ENCODE measurements at places on chromosomes 2 and 18.
A peak's percentile ranks its signal among the peaks of the same experiment; 100 is the strongest.

GRCh38 chr2:188601391-188601790, 309.7 kb downstream of the GULP1 start:
- DNase-seq, result no peak

- no peak for DNase-seq
Observed at GRCh38 chr2:28976584-28976983, 4.5 kb upstream of the TOGARAM2 start.

DNA sequence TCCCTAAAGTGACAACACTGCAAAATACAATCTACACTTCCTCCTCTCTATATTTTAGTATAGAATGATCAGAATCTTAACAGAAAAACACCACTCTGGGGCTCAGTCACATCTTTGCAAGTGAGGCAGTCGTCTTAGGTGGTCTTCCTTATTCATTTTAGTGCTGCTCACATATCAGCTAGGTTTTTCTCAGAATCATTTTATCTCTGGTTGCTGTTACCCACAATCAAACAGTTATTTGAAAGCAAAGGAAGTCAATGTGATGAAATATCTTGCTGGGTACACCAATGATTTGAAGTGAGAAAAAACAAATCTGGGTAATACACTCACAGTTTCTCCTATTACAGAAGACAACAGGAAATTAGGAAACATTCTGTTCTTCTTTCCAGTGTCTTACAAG, 275.2 kb downstream of the DSEL start:
- DNase-seq, result no peak

- DNase-seq, result peak; percentile 40
Observed at GRCh38 chr2:209933499-209934483, 68.6 kb upstream of the RPE start.

- no peak for DNase-seq
Observed at GRCh38 chr2:237919593-237919992, 47.2 kb upstream of the UBE2F start.

- peak; percentile 99 for DNase-seq
Observed at GRCh38 chr2:64750817-64751285, 97.1 kb upstream of the SERTAD2 start.

DNA sequence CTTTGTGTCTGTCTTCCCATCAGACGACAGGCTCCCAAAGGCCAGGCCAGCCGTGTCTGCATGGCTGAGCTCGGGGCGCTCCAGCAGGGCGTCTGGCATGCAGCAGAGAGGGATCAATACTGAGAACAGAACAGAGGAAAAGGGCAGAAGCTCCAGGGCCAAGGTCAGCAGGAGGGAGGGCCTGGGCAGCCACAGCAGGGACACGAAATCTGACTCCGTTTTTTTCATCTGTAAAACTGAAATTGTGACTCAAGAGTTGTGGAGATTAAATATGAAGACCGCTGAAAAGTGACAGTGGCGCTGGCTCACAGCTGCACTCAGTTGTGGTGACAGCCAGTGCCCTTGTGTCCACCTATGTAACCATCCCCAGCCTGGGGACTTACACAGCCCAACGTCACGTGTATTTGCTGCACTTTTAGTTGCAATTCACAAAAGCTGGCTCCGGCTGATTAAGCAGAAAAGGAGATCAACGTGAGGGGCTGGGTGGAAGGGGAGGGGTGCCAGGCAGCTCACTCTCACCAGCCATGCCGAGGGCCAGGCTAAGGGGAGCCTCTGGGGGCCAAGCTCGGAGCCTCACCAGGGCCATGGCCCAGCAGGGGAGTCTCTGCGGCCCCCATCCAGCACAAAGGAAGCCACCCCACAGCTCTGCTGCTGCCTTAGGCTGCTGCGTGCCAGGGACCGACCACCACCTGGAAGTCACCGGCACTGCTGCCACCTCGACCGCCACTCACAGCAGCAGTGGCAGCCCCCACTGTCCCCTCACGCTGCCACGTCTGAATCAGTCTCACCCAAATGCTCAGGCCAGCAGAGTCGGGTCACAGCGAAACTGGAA, 74.7 kb downstream of the EIPR1 start:
- no peak for DNase-seq

GRCh38 chr2:29239209-29239960, 124.2 kb downstream of the CLIP4 start:
- DNase-seq, result no peak

- no peak for DNase-seq
Observed at GRCh38 chr2:230932556-230933511, 7.8 kb upstream of the GPR55 start.

DNA sequence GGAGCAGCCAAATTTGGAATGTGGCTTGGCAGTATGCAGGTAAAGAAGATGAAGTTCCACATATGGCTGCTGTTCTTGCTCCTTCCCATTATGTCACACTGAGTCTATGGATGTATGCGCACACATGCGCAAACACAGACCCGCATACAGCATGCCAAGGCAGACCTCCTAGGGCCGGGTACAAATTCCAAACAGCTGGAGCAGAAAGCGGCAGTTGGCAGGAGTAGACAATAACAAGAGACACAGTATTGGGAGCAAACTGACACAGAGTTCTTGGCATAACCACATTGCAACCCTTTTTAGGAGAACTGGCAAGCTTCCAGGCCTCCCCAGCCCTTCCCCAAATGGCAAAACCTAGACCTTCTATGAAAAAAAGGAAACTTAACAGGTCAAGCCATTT, 268.9 kb downstream of the SP3 start:
- no peak for DNase-seq

- DNase-seq, result no peak
Observed at GRCh38 chr2:9052821-9053533, 49.5 kb upstream of the MBOAT2 start.

DNA sequence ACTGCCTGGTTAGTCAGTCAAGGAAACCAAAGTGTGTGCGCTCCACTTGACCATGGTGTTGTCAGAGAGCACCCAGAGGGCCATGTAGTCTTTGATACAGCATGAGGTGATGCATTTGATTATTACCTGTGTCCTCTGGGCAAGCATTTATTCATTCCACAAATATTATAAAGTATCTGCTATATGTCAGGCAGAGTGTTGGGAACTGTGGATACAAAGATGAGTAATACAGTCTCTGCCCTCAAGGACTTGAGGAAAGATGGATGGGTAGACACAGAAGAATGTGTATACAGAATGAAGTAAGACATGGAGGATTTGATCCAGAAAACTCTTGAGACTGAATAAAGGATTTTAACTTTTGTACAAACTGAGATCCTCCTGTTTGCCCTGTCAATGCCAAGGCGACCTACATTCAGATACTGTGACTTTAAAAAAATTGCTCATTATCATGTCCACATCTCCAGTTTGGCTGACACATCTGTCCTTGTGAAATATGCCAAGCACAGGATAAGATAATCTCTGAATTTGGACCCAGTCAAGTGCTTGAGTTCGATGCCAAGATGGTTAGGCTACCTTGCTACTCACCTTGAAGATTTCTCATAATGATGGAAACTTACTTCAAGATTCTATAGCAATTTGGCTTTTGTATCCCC, 50.8 kb downstream of the ACYP2 start:
- DNase-seq, result no peak

DNA sequence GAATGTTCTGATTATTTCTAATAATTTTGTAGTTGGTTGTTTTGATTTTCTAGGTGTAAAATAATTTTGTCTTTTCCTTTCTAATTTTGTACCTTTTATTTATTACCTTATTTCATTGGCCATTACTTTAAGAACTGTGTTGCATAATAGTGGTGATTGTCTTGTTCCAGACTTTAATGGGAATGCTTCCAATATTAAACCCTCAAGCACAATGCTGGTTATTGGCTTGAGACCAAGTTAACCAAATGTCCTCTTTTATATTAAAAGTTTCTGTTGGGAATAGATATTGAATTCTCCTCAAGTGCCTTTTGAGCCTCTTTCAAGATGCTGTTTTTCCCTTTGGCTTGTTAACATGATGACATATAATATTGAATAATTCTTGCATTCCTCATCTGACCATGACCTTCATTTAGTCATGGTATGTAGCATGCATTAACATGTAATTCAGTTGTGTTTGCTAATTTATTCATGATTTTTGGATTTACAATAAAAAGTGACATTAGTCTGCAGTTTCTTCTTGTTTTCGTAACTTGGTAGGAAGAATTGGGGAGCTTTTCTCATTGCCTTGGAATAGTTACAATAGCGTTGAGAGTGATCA, 141.7 kb downstream of the DIS3L2 start:
- no peak for DNase-seq

GRCh38 chr2:6657855-6658254, 207.9 kb downstream of the CMPK2 start:
- no peak for DNase-seq

GRCh38 chr2:30239308-30239985, 8.1 kb downstream of the LBH start:
- DNase-seq, result no peak

- no peak for DNase-seq
Observed at GRCh38 chr2:186126181-186126580, 359.9 kb upstream of the ZC3H15 start.

GRCh38 chr18:42029092-42029491, 74.1 kb downstream of the PIK3C3 start:
- DNase-seq, result no peak

DNA sequence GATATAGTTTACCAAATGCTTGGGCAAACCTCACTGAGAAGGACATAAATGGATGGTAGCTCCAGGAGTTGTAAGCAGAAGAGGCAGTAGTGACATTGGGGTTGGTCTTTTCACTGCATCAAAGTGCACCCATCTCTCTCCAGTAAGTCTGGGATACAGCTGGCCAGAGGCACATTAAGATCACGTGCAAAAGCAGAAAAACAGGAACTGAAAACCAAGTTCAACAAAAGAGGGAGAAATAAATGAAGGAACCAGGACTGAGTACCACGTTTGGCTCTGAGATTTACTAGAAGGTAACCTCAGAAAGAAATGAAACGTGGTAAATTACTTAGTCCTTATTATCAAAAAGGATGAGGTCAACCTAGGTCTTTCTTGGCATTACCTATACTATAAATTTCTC, 259.2 kb downstream of the OSR1 start:
- no peak for DNase-seq

DNA sequence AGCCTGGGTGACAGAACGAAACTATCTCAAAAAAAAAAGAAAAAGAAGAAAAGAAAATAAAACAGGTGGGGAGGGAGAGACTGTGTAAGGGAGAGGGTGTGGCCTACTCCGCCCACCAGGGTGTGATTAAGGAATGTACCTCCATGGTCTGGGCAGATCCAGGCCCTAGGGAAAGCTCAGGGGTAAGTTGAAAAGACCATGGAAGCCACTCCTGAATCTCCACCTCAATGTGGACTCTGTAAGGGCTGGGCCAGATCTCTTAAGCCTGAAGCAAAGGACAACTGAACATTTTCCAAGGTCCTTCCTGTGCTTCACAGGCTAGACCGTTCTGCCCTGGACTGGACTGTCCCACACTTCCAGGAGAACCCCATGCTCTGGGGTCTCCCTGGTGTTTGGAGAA, 9.7 kb upstream of the ATG16L1 start:
- DNase-seq, result no peak

- no peak for DNase-seq
Observed at GRCh38 chr2:36473230-36473629, 117.7 kb downstream of the CRIM1 start.

DNA sequence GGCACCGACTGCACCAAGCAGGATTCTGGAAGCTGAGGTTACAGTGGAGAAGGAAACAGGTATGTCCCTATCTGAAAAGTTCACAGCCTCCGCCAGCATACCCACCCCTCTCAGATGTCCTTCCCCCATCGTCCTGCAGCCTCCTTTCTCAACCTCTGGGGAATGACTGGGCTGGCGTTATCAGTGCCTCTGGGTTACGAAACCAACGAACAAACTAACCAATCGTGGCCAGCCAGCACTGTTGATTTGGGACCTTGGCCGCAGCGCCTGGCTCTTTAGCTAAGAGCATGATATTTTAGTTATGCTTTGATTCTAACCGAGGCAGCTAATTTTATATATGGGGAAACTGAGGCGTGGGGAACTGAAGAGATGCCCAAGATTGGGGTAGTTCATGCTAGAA, 233.0 kb downstream of the TFCP2L1 start:
- DNase-seq, result no peak

DNA sequence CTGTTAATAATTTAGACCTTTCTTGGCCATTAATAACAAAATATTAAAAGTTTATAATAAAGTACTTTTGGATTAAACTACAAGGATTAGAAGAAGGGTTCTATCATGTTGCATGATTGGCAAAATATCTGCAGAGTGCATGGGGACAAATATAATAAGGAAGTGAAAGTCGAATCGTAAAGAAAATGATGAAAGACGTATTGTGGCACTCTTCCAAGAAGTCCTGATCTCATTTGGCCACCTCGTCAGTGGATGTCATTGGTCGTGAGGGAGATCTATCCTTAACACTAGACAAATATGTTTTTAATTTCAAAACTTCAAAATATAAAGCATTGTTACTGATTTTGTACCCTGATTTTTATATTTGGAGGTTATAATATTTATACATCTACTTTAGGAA, 197.7 kb upstream of the STON1 start:
- DNase-seq, result no peak

- peak; percentile 59 for DNase-seq
Observed at GRCh38 chr2:181104512-181105115, 124.2 kb downstream of the UBE2E3 start.

- peak; percentile 64 for DNase-seq
Observed at GRCh38 chr2:58571181-58571852, 330.2 kb upstream of the FANCL start.

- no peak for DNase-seq
Observed at GRCh38 chr18:24662412-24662821, 202.0 kb downstream of the HRH4 start.

GRCh38 chr2:135742325-135742757, 686 bp downstream of the UBXN4 start:
- DNase-seq, result peak; percentile 43
